ENCODE measurements at places on chromosomes 7 and 10.

GRCh38 chr10:86265236-86265894, 101.2 kb downstream of the GRID1 start:
- no peak for DNase-seq

DNA sequence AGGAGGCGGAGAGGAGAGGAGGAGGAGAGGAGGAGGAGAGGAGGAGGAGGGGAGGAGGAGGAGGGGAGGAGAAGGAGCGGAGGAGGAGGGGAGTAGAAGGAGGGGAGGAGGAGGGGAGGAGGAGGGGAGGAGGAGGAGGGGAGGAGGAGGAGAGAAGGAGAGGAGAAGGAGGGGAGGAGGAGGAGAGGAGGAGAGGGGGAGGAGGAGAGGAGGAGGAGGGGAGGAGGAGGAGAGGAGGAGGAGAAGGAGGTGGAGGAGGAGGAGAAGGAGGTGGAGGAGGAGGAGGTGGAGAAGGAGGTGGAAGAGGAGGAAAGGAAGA, 15.5 kb upstream of the CRCP start:
- no peak for DNase-seq

- DNase-seq = no peak
These were observed 9.3 kb upstream of the PDE1C start for GRCh38 chr7:32079510-32079909.

GRCh38 chr7:7917593-7917992, 51.0 kb upstream of the GLCCI1 start:
- DNase-seq = no peak

DNA sequence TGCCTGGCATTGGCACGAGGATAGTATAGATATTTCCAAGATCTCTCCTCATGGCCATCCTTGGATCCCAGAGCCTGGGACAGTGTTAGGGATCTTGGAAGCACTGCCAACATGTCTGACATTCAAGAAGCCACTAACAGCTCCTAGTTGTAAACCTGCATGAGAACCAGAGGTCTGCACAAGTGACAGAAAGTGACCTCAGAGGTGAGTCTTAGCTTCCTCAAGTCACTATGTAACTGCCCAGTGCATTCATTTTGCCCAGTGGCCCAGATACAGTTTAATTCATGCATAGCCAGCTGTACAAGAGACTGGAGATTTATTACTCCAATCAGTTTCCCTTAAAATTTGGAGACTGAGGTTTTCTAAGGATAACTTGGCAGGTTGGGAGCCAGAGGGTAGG, 16.7 kb downstream of the SUGCT start:
- DNase-seq = no peak

DNA sequence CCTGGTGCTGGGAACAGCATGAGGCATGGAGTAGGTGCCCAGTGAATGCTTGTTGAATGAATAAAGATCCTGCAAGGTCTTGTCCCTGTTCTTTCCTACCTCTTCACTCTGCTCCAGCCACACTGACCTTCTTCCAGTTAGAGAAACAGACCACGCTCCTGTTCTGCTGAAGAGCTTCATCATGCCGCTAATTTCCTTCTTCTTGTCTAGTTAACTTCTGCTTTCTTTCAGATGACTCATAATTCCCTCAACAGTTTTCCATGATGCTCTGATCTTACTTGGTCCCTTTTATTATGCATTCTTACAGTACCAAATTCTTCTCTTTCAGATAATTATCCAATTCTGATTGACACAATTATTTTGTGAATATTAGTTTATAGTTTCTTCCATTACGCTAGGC, 59.5 kb upstream of the C1QL3 start:
- DNase-seq = no peak

- no peak for DNase-seq
These were observed 239.1 kb upstream of the PHF14 start for GRCh38 chr7:10734595-10734994.

- DNase-seq = no peak
These were observed 203.1 kb upstream of the AUTS2 start for GRCh38 chr7:69395061-69395714.

DNA sequence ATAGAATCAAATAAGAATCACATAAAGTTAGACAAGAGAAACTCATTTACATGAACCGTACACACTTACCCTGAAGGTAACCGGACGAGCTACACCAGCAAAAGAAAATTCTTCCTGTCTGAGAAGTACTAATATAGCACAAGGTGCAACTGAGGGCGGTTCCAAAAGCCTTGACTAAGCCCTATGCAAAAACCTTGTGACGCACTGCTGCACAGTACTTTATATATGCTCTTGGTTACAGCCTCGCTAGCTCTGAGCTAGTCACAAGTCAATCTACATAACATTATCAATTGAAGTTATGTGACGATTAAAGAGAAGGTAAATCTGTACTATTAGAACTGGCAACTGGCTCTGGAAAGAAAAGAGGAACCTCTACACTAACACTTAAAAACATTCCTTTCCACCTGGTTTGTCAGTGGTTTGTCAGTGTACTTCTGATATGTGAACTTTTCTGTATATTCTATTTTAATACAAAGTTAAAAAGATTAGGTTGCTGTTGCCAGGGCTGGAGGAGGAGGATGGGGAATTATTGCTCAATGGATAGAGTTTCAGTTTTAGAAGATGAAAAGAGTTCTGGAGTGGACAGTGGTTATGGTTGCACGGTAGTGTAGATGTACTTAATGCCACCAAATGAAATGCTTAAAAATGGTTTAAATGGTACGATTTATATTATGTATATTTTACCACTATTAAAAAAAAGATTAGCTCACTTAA, 21.6 kb downstream of the NT5C3A start:
- DNase-seq = peak; percentile 70

DNA sequence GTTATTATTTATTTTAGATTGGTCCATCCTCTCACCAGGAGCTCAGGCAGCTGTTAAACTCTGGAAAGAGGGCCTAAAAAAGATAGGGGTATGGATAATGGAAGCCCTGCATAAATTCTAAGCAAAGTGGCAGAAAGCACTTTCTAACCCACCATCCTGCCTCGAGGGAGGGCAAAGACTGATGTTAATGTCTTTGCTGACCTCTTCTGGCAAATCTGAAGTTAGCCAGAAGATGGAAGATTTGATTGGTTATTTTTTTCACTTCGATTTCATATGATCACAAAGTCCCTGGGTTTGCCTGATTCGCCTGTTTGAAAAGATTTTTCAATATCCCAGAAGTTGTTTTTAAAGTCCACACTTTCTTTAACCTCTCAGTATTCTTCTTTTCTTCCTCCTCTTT, 24.8 kb downstream of the OR9A2 start:
- no peak for DNase-seq

All from GM13976 (cell line).